ENCODE measurements at places on chromosomes 12 and 14. TPM values are rescaled to one million over a fixed set of nuclear protein-coding genes. Genes with fewer than 3 reads are reported as not detected.

POU6F1 gene
- total RNA-seq, result 5.1 TPM

ENDOU gene
- total RNA-seq, result not detected

SSPN gene
- 46.1 TPM for total RNA-seq

FOXM1 gene
- 11.0 TPM for total RNA-seq

TMED8 gene
- 18.0 TPM for total RNA-seq

KTN1 gene
- 71.2 TPM for total RNA-seq

TMEM63C gene
- total RNA-seq, result 0.35 TPM

CYP46A1 gene
- 2.3 TPM for total RNA-seq

LRP6 gene
- 133 TPM for total RNA-seq

PTGDR gene
- total RNA-seq, result 1.5 TPM

ERP27 gene
- 14.0 TPM for total RNA-seq

RERGL gene
- 7.4 TPM for total RNA-seq

ACTR10 gene
- 46.0 TPM for total RNA-seq

P2RX7 gene
- 2.3 TPM for total RNA-seq

ADGRD1 gene
- 16.8 TPM for total RNA-seq

TAS2R10 gene
- total RNA-seq, result 1.6 TPM

KRT76 gene
- not detected for total RNA-seq

LARP4 gene
- total RNA-seq, result 46.8 TPM

OTOGL gene
- total RNA-seq, result 0.82 TPM

EPYC gene
- not detected for total RNA-seq

VASH1 gene
- total RNA-seq, result 25.0 TPM

LTBR gene
- total RNA-seq, result 47.1 TPM

KRAS gene
- total RNA-seq, result 20.7 TPM

GLS2 gene
- total RNA-seq, result 2.2 TPM

TCP11L2 gene
- total RNA-seq, result 52.7 TPM

AEBP2 gene
- total RNA-seq, result 50.4 TPM

NID2 gene
- total RNA-seq, result 114 TPM

CHGA gene
- total RNA-seq, result 2.6 TPM

TMEM120B gene
- total RNA-seq, result 14.3 TPM

CLEC9A gene
- total RNA-seq, result 0.93 TPM

AACS gene
- 28.5 TPM for total RNA-seq

FITM1 gene
- 39.1 TPM for total RNA-seq

CAPZA3 gene
- total RNA-seq, result not detected

Measured in metanephros (tissue), 2 donors.